ENCODE measurements at places on chromosomes 1 and 21. TPM values are rescaled to one million over a fixed set of nuclear protein-coding genes. Genes with fewer than 3 reads are reported as not detected.

CAPZB gene
- total RNA-seq: 419 TPM

DNA sequence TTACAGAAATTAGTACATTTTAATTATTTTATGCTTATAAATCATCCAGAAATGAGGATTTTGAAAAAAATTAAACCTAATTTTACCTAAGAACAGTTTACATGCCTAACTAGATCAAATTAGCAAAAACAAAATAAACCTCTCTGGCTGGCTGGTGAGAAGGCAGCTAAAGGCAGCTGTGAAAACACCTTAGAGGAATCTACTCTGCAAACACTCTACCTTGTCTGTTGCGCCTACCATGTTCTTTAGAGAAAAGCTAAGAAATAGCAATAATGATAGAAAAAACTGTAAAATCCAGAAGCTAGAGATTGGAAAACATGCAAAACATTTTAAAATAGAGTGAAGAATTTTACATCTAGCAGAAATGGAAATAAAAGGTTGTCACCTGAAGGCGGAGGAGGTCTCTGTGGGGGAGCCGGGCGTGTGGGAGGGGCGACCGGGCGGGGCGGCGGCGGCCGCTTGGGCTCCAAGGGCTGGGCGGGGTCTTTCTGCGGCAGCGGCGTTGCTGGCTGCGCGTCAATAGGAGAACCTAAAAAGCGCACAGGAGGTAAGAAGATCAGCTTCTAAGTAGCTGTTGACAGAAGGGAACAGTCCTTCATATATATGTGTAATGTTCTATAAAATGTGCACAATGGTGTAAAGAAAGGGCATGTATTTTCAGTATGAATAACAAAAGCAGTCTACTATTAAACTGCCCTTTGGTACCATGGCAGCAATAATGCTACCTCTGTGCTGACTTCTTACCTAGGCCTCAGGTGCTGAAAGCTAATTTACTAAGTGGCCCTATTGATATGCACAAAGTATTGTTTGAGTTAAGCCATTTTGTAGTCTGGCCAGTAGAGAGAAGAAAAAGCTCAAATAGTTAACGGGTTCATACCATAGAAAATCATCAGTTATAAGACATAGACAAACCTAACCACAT is 33.3 kb upstream of the CFAP298 start:
- DNase-seq: no peak

DNA sequence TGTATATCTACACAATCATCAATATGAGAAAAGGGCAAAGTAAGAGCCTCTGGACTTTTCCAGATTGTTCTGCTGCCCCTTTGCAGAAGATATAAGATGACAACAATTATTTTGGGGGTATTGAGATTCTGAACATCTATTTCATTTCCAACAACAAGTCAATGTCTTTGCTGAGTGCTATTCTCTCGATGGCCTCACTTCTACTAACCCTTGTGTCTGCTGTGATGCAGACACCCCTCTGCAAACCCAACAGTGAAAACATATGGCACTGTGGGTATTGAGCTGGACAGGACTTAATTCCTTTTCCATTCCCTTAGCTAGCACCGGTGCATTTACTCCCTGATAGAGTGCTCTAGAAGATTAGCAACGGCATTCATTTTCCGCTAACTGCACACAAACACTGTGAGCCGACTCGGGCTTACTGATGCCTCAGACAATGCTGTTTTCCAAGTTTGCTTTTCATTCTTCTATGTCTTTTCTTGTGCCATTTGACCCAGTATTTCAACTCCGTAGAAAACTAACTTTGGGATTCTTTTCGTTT is 33.4 kb upstream of the SMYD2 start:
- no peak for DNase-seq

P3R3URF gene
- not detected for total RNA-seq

GRCh38 chr1:99218999-99219398 is 45.3 kb upstream of the PLPPR4 start:
- DNase-seq: no peak

DNA sequence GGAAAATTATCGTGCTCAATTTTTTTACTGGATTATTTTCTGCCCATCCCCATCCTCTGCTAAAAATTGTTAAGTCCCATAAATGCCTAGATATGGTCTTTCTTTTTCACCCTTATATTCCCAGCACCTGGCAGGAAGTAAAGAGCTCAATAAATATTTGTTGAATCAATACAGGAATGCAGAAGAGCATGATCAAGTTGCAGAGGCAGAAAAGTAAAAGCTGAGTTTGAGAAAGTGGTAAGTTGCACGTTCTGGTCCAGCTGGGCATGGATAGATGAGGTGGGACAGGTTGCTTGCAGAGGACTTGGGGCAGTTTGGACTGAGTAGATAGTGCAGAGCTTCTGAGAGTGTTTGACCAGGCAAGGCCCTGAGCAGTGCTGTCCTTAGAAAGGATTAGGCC is 40.1 kb downstream of the ZNF281 start:
- DNase-seq: no peak

- no peak for DNase-seq
Observed at GRCh38 chr1:160494620-160495019, 28.4 kb downstream of the SLAMF6 start.

HHAT gene
- total RNA-seq: 0.59 TPM

DNA sequence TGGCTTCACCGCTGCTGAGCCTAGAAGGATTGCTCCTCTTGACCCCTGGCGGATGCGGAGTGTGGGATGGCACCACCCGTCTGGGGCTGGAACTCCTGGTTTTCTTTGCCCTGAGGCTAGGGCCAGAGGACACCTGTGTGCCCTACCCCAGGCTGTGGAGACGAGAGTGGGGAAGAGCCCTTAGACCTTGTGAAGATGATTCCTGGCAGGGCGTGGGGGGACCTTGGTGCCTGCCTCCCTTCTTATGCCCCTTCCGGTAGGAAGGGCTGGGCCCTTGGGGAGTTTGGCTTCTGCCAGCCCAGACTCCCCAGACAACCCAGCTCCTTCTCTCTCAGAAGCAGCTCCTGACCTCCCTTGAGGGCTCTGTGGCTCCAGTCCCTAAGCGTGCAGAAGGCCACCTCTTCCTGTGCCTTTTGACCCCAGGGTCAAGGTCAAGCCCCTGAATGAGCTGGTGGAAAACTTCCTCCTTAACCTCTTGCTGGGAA is 891 bp downstream of the RPS6KA1 start:
- DNase-seq: no peak

- DNase-seq: no peak
Observed at GRCh38 chr21:46297338-46298271, 11.5 kb downstream of the YBEY start.

DNA sequence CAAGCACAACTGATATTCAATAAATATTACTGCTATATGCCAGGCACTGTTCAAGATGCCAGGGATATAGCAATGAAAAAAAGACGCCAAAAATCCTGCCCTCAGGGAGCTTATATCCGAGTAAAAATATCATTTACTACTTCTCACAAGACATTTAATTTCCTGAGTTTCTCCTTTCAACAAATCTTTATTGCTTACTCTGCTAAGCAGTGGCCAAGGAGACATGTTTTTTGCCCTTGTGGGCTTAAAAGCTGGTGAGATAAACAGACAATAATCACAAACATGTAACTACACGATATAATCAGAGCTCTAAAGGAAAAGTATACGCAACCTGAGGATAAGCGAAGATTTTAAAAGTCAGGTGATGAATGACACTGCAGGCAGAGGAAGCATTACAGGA is 19.5 kb downstream of the TGFBR3 start:
- DNase-seq: no peak

- DNase-seq: no peak
Observed at GRCh38 chr1:88029142-88029541, 654.9 kb upstream of the PKN2 start.

- DNase-seq: peak; percentile 59
Observed at GRCh38 chr1:15848143-15848928, 829 bp downstream of the SPEN start.

KCNK2 gene
- total RNA-seq: not detected

- no peak for DNase-seq
Observed at GRCh38 chr1:100597061-100597741, 59.3 kb downstream of the GPR88 start.

- no peak for DNase-seq
Observed at GRCh38 chr1:150566589-150567340, 12.6 kb downstream of the MCL1 start.

BATF3 gene
- 31.4 TPM for total RNA-seq

DYRK3 gene
- 12.8 TPM for total RNA-seq

DNA sequence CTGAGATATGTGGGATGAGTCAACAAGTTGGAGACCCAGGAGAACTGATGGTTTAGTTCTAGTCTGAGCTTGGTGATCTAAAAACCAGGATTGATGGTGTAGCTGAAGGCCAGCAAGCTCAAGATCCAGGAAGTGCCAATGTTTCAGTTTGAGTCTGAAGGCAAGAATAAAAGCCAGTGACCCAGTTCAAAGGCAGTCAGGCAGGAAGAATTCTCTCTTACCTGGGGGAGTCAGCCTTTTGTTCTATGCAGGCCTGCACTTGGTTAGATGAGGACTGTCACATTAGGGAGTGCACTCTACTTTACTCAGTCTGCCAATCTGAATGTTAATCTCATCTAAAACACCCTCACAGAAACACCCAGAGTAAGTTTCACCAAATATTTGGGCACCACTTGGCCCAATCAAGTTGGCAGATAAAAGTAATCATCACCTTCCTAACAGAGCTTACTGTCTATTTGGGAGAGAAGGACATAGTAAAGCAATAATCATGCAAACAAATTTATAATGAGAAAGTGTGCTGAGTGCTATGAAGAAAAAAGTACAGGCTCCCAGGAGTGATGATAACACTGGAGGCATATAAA is 63.4 kb downstream of the TSEN15 start:
- no peak for DNase-seq

All from activated naive CD4-positive, alpha-beta T cell treated with anti-CD3 and anti-CD28 coated beads, Interleukin-2, amount 50 U/mL, for 72 hours (primary cell).